Kidney tubule cell (primary cell): ENCODE measurements at places on chromosomes 4 and X.
A peak's percentile ranks its signal among the peaks of the same experiment; 100 is the strongest.

- DNase-seq = peak; percentile 59
These were observed 407.3 kb downstream of the PCDH18 start for GRCh38 chr4:137125011-137125410.

GRCh38 chrX:96244955-96245354, 439.7 kb upstream of the DIAPH2 start:
- DNase-seq = no peak

- DNase-seq = no peak
These were observed 5.1 kb upstream of the ADAM29 start for GRCh38 chr4:174912919-174913543.

DNA sequence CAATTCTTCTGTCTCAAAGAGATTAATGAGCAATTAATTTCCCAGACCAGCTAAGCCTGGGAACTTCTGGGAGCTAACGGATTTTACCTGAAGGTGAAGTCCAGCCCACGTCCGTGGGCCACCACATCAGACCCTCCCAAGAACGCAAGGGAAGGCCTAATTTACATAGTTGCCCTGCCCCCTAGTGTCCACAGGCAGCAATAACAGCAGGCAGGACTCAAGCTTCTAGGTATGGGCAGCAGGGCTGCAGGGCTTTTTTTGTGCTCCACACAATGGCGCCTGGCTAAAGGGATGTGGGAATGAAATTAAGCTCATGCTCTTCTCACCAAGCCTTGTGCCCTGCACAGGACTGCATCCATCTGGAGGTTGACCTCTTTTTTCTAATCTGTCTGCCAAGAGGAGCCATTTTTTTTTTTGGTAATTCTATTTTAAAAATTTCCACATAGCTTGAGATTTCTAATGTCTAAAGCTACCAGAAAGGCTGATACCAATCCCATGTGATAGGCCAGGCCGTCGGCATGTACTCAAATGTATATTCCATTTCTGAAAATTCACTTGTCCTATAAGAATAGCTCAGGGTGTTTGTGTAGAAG, 111.9 kb upstream of the TMEM164 start:
- peak; percentile 55 for DNase-seq

GRCh38 chr4:152255437-152255836, 280.5 kb downstream of the FBXW7 start:
- DNase-seq = peak; percentile 72

- no peak for DNase-seq
These were observed 249.4 kb downstream of the NDST4 start for GRCh38 chr4:114864060-114864459.

- no peak for DNase-seq
These were observed 19.0 kb upstream of the DDX60 start for GRCh38 chr4:168337550-168337940.

GRCh38 chrX:77174680-77175519, 272.3 kb upstream of the FGF16 start:
- DNase-seq = no peak

- DNase-seq = no peak
These were observed 29.2 kb downstream of the NSG1 start for GRCh38 chr4:4415806-4416805.

DNA sequence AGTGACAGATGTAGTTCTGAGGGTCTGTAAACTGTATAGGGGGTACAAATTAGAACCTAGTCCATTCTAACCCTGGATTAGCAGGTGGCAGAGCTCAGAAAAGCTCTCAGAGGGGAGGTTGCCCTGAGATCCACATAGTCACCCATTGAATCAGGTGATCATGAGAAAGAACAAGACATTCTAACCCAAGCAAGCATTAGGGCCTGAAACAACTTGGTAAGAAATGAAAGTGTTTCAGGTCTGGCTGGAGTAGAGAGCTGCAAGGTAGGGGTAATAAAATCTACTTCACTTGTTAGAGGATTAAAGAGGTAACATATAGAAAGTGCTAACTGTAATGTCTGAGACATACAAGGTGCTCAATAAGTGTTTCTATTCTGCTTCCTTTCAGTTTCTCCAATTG, 8.8 kb upstream of the BMP2K start:
- DNase-seq = no peak

GRCh38 chr4:173573286-173573685, 43.3 kb upstream of the HAND2 start:
- DNase-seq = no peak

DNA sequence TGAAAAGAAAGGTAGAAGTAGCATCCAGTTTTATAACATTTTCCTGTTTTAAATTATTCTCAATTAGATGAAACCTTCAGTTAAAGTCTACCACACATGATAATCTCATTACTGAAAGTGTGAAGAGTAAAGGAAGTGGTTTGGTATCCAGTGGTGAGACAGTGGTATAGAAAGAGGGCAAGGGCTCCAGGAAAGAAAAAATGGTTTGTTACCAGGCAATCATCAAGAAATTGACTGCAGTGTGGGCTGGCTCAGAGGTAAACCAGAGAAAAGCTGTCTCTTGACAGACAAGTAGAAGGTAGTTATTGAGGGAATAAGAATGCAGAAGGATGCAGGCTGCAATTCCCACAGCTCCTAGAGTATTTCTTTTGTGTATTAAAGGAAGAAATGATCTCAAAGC, 406.2 kb downstream of the TLL1 start:
- no peak for DNase-seq

DNA sequence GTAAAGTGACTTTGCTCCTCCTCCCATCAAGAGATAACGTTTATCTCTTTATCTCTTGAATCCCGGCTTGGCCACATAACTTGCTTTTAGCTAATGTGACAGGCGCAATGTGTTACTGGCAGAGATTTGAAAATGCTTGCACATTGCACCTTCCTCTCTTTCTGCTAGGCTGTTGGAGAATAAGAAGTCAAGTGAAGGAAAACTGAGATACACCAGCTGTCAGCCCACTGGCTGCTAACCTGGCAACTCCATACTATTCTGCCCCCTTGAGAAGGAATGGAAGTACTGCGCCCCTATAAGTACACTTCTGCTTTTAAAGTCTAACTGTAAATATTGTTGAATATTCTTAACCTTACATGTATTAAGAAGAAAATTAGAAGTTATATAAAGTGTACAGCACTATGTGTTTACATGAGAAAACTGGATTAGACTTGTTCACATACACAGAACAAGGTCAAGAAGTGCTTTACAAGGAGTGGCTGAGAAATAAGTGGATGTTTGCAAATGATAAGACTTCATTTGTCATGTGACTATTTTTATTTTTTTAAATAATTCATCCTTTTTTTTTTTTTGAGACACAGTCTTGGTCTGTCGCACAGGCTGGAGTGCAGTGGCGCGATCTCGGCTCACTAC, 424.5 kb upstream of the CTSO start:
- DNase-seq = peak; percentile 62

DNA sequence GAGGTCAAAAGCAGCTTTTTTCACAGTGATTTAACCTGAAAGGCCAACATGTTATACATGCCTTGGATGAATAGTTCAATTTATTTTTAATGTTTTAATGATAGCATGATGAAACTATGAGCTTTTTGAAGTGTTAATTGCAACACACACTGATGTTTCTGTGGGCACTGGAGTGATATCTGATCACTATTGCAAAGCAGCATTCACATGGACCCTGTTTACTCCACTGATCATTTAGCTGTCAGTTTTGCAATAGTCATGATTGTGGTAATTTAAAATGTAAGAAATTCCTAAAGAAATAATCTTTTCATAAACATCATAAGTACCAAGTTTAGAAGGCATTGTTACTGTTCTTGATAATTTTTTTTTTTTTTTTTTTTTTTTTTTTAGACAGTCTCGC, 74.1 kb downstream of the ARSJ start:
- DNase-seq = no peak

DNA sequence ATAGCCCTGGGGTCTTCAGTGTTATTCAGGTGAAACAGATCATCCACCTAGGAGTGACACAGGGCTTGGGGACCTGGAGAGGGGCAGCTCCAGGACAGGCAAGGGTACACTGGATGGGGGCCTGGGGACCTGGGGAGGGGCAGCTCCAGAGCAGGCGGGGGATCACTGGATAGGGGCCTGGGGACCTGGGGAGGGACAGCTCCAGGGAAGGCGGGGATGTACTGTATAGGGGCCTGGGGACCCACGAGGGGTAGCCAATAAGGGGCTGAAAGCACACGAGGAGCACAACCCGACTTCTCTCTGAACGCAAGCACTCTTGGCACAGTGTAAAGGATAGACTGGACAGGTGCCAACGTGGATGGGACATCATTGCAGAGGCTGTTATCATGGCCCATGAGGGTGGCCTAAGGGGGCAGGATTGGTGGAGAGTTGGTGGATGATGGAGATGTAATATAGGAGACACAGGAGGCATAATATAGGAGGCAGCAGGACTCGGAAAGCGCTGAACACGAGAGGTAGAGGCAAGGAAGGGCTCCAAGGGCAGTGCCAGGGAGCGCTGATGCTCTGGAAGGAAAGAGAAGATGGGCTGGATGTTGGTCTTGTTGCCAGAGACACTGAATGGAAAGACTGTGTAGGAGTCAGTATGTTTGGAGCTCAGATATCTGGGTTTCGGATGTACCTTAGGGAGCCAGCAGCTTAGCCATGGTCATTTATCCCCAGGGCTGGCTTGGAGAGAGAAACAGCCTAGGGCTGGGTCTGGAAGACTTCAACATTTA, 37.9 kb upstream of the FGFBP2 start:
- DNase-seq = no peak

- DNase-seq = no peak
These were observed 286.5 kb upstream of the ADGRL3 start for GRCh38 chr4:60913671-60914070.

- no peak for DNase-seq
These were observed 7.9 kb downstream of the FRMD7 start for GRCh38 chrX:132119821-132120515.

DNA sequence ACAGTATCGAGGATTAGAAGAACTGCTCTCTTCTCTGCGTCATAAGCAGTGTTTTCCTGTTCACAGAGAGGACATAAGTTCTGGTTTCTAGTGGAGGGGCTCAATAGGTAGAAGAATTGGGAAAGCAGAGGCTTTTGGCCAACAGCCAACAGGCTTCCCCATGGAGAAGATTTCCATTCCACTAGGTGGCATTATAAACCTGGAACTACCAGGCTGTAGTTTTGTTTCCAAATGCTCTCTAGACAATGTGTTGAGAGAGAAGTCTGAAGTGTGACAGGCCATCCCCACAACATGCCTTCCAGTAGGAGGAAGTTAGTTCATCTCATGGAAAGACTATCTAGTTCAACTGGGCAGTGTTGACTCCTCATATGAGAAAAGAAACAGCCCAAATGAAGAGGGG, 63.8 kb upstream of the ANXA10 start:
- peak; percentile 21 for DNase-seq

- no peak for DNase-seq
These were observed 17.2 kb upstream of the SH3TC1 start for GRCh38 chr4:8181844-8182243.

DNA sequence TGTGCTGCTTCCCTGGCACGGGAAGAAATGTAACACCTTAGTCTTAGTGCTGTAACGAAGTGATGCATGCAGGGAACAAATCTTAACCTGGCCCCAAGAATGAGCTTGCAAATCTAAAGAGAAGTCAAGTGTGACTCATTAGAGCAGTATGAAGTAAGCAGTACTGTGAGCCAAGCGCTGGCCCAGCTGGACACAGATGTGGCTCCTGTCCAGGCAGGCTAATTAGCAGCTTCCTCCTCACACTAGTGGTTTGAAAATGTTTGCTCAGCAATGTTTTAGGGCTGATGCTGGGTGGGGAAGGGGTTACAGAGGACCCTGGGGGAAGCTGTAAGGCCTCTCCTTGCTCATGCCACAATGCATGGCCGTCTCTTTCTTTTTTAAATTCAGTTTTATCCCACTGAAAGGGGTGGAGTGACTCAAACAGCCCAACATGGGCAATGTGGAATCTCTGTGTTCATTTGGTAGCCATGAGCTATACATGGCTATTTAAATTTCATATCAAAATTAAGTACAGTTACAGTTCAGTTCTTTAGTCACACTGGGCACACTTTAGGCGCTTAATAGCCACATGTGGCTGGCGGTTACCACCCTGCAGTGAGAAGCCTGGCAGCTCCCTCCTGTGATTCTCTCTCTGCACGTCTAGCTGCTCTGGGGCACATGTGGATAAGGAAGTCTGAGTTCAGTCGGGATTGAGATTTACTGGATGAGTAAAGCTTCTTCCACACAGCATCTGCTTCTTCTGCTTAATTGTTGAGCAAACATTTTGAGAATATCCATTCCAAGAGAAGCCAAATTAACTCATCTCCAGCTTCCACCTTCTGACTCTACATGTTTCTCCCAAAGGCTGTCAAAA, 48.8 kb downstream of the MAP7D2 start:
- DNase-seq = peak; percentile 86

GRCh38 chr4:84879651-84880200, 86.8 kb downstream of the WDFY3 start:
- DNase-seq = peak; percentile 19

- DNase-seq = peak; percentile 6
These were observed 7.4 kb downstream of the WDR44 start for GRCh38 chrX:118353081-118353850.

DNA sequence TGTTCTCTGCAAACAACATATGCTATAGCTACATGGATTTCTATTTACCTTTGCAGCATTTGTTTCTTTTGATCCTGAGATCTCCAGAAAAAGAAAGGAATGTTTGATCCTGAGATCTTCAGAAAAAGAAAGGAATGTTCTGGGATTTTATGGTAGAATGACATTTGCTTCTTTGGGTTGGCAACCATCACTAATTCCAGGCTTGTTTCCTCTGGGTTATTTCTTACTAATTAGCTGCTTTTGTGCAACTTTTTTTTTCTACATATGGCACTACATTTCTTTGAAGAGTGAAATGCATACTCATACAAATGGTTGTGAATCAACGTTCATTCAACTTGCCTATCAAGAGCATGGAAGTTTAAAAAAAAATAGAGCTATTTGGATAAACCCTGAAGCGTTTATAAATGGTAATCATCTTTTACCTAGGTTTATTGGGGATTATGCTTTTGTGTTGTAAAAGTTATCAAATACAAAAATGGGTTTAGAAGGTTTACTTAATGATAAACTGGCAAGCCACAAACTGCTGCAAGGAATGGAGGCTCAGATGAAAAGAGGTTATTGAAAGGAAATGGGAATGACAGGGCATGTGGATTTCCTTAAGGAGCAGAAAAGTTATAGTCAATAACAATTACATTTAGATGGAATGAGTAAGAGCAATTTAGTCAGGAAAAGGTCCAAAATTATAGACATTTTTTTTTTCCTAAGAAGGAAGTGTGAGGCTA, 95.6 kb upstream of the PCDH18 start:
- DNase-seq = no peak

DNA sequence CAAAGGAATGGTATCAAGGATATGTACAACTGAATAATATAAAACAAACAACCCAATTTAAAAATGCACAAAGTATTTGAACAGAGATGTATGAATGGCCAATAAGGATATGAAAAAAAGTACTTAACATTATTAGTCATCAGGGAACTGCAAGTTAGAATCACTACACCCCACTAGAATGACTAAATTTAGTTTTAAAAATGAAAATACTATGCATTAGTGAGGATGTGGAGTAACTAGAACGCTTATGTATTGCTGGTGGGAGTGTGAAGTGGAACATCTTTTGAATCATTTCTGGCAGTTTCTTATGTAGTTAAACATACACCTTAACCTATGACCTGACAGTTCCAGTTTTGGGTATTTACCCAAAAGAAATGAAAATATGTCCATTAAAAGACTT, 13.0 kb upstream of the SLC16A2 start:
- DNase-seq = no peak

- no peak for DNase-seq
These were observed 12.0 kb upstream of the RAB9A start for GRCh38 chrX:13676885-13677284.
